Posterior vena cava (tissue), 2 donors: ENCODE measurements at places on chromosomes 4 and X.

DNA sequence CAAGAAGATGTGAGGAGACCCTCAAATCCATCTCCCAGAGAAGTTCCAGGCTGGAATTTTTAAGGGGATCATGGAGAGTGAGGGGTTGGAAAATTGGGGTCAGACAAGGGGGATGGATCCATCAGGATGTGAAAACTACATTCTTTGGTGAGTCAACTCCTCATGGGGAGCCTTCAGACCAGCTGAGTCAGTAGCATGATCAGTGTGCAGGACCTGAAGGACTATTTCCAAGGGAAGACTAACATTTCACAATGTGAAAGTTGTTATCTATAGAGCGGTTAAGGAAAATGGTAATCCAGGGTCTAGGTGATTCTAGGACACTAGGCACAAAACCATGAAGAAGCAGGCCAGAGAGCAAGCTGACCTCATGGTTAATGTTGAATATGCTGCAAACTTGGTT, 38.6 kb upstream of the CEP135 start:
- DNase-seq = no peak

GRCh38 chrX:39497702-39498265, 600.0 kb downstream of the BCOR start:
- DNase-seq = no peak

DNA sequence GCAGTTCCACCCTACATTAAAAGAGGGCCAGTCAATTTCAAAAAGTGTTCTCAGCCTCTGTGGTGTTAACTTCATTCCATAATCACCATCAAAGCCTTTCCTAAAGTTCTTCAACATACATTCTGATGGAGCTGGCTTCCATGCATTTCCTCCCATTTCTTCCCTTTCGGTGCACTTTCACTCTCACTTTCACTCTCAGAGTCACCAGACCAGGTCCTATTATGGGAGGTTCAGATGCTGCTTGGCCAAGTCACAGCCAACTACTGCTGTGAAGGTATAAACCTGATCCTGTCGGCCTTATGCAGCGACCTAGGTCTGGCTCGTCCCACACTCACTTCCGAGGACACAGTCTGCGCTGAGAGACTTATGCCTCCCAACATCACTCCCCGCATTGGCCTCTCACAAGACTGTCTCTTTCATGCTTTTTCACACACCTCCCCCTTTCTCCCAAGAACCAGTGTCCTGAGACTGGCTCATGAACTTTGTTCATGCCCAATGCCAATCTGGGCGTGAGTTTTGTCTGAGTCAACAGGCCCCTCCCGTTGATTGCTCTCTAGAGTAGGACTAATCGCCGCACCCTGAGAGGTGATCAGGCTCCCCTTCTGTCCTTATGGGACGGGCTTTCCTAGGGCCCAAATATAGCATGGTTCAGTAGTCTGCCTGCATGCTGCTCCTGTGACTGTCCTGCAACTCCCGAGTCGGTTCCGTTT, 60.8 kb upstream of the XAGE1B start:
- DNase-seq = no peak

DNA sequence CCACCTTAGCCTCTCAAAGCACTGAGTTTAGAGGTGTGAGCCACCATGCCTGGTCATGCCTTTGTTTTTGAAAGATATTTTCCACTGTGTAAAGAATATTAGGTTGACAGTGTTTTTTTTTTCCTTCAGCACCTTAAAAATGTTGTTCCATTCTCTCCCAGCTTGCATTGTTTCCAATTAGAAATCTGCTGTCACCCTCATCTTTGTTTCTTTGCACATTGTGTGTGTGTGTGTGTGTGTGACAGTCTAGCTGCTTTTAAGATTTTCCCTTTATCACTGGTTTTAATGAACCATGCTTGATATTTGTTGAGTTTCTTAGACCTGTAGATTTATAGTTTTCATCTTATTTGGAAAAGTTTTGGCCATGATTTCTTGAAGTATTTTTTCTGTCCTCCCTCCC, 79.0 kb upstream of the NKX1-1 start:
- no peak for DNase-seq

DNA sequence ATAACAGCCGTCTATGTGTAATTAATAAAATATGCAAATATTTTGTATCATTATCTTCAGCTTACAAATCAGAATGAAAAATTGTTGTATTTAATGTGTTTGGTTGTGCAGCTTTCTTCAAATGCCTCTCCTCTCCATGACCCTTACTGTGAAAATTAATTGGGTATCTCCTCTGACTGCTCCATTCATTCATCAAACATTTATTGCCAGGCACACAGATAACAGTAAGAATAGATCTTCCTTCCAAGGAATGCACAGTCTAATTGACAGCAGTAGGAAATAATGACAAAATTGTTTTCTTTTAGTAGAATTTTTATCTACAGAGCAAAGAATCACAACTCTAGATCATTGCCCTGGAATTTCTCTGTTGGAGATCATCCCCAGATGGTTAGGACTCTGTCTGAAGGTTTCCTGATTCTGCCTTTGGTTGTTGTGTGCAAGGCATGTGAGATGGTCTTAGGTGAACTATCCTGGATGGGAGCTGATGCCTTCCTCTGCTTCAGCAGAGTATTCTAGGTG, 395.0 kb upstream of the FAT1 start:
- DNase-seq = no peak

- no peak for DNase-seq
Measured at GRCh38 chr4:172927096-172927814, 241.4 kb upstream of the GALNT7 start.
